ENCODE measurements at places on chromosomes 6 and 20.

DNA sequence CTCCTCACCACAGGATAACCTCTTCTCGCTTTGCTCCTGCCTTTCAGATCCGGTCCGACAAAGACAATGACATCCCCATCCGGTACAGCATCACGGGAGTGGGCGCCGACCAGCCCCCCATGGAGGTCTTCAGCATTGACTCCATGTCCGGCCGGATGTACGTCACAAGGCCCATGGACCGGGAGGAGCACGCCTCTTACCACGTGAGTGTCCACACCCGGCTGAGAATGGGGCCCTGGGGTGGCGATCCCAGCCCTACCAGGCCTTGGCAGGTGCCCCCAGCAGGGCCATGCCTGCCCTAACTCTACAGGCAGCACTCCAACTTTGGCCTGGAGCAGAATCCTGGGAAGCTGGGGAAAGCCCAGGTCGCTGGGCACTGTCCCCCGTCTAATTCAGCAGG, 221.1 kb downstream of the TAF4 start:
- DNase-seq = no peak

GRCh38 chr20:33010674-33011449, 3.4 kb downstream of the BPIFB2 start:
- DNase-seq = no peak

DNA sequence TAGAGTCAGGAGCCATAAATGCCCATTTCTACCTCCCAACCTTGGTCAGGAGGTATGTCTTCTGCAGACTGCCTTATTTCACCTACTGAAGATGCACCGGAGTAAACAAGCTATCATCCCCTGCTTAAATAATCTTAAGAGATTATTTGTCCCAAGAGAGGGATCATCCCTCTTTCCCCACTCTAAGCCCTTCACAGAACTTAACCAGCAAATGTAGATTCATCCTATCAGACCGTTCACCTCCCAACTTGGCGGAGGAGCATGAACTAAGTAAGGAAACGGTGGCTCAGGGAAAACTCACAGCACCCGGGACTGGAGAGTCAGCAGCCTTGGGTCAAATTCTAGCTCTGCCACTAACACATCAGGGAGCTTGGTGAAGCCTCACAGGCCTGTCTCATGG, 115.3 kb downstream of the TRERF1 start:
- DNase-seq = no peak

DNA sequence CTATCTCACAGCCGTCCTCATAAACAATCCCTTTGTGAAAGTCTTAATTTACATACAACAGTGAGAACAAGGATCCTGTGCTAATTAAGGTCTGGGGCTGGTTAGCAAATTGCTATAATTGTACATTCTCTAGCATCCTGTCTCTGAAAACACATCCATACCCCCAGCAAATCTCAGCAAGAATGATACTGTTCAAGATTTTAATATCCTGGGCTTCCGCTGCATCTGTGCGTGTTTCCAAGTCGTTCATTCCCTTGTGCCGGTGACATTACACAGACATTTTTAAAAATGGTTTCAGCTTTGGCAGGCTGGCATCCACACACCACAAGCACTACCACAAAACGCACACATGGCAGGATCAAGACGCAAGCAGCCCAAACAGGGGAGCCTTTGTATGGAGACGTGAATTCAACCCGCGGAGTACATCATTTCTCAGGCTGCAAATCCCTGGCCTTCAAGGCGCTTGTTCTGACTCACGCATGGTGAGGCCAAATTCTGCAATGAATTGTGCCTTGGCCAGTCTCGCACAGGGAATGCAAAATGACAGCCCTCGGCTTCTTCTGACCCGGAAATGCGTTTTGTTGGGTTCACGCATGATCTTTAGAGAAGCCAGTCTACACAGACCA, 20.3 kb downstream of the ZMYND8 start:
- DNase-seq = no peak

- DNase-seq = no peak
Observed at GRCh38 chr20:46316984-46317684, 8.8 kb upstream of the CDH22 start.

GRCh38 chr6:144152334-144152900, 2.1 kb downstream of the STX11 start:
- DNase-seq = no peak

All from activated CD8-positive, alpha-beta memory T cell treated with anti-CD3 and anti-CD28 coated beads, Interleukin-2, amount 50 U/mL, for 4 hours (primary cell).